ENCODE measurements at places on chromosomes 12 and 14.
A peak's percentile ranks its signal among the peaks of the same experiment; 100 is the strongest.

DNA sequence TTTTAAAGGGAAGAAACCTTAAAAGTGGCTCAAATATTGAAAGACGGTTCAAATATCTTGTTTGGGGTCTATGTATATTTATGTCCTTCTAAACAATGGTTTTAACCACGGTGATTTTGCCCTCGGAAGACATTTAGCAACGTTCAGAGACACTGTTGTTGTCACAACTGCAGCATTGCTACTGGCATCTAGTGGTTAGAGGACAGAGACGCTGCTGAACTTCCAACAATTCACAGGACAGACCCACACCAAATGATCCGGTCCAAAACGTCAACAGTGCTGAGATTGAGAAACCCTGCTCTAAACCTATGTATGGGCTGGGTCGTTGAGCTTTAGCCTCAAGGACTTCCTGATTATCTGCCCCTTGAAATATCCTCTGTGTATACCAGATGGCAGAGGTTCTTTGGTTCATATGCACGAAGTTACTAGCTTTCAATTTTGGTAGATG is 1.7 kb downstream of the ANGEL1 start:
- no peak for DNase-seq

- DNase-seq: no peak
Observed at GRCh38 chr14:99075061-99075460, 196.9 kb downstream of the BCL11B start.

DNA sequence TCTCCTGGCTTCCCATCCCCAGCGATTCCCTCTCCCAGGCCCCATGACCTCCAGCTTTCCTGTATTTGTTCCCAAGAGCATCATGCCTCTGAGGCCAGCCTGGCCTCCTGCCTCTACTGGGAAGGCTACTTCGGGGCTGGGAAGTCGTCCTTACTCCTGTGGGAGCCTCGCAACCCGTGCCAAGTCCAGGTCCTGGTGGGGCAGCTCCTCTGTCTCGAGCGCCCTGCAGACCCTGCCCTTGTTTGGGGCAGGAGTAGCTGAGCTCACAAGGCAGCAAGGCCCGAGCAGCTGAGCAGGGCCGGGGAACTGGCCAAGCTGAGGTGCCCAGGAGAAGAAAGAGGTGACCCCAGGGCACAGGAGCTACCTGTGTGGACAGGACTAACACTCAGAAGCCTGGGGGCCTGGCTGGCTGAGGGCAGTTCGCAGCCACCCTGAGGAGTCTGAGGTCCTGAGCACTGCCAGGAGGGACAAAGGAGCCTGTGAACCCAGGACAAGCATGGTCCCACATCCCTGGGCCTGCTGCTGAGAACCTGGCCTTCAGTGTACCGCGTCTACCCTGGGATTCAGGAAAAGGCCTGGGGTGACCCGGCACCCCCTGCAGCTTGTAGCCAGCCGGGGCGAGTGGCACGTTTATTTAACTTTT is 14.3 kb downstream of the C12orf43 start:
- DNase-seq: no peak

DNA sequence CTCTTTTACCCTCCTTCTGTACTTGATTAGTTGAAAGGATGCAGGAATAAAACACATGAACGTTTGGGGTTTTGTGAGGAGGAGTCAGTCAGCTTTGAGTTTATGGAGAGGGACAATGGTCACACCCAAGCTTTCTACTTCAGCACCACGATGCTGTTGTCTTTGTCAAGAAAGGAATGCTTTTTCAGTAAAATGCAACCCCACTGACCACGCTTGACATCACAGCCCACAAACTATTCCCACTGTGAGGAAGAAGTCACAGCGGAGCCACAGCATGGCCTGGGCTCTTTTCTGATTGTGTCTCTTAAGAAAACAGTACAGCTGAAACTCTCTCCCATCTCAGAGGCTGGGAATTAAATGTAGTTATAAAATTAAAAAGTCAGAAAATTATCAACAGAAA is 135.2 kb downstream of the APAF1 start:
- no peak for DNase-seq

- no peak for DNase-seq
Observed at GRCh38 chr14:98444077-98444476, 827.9 kb downstream of the BCL11B start.

- no peak for DNase-seq
Observed at GRCh38 chr14:93954900-93955849, 21.2 kb downstream of the ASB2 start.

DNA sequence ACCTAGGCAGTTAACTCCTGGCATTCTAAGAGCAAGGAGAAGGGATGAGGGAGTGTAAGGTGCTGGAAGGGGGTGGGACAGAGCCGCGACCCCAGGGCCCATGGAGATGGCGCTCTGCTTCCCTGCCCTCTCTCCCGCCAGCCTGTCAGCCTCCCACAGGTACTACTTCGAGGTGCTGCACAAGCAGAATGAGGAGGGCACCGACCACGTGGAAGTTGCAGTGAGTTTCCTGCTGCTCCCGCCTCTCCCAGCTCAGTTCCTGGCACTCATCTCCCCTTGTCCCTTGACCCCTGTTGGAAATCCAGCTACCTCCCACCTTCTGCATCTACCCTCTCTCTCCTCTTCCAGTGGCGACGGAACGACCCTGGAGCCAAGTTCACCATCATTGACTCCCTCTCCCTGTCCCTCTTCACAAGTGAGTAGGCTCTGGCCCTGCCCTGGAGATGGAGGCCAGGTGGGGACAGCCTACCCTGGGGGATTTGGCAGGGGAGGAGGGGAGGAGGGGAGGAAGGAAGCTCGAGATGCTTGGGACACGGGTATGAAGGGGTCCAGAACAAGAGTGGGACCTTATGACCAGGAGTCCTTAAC is 88.2 kb downstream of the B4GALNT3 start:
- no peak for DNase-seq

DNA sequence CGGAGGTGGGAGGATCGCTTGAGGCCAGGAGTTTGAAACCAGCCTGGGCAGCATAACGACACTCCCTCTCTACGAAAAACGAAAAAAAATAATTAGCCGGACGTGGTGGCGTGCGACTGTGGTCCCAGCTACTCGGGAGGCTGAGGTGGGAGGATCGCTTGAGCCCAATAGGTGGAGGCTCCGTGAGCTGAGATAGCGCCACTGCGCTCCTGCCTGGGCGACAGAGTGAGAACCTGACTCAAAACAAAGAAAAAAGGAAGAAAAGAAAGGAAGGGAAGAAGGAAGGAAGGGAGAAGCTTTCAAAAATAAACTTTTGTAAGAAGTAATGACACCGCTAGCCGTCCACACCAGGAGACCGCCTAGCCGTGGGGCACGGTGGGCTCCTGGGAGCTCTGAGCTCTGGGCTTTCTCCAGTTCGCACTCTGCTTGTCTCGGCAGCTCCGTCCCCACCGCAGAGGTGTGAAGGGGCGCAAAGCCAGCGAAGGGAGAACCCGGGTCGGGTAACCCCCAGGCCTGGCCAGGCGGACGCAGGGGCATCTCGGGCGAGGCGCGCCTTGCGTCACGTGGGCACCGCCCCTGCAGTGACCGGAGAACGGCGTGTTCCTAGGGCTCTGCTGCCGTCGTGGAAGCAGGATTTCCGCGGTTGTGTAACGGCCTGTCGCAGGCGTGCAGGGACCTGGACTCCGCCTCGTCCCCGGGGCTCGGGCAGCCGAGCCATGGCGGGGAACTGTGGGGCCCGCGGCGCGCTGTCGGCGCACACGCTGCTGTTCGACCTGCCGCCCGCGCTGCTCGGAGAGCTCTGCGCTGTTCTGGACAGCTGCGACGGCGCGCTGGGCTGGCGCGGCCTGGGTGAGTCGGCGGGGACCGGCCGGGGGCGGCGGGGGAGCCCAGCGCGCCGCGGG is at the start of gene IRAK3:
TSS of gene IRAK3 (plus strand) at position 631 of the 902 bp plus-strand sequence. CDS start at position 717, 86 bp downstream.
- peak; percentile 32 for DNase-seq

GRCh38 chr12:43882578-43883178 is 46.8 kb downstream of the TMEM117 start:
- DNase-seq: peak; percentile 64

DNA sequence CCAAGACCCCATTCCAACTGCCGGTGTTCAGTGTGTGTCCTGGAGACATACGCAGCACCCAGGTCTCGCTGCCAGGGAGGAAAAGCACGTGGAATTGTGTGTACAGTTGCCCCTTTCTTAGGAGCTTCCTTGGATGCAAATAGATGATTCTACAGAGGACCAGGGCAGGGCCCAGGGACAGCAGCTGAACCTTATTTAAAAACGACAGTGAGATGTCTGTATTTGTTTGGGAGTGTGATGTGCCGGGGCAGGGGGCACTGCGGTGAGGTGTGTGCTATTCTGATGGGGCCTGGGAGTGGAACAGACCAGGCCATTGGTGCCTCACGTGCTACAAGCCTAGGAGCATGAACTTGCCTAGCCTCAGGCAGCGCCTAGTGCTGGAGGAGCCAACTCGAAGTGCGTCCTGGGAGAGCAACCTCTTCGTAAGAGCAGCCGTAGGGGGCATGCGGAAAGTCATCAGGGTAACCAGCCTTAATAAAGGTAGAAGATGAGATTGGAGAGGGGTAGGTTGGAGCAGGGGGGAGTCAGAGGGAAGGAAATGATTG is 98.3 kb upstream of the ESRRB start:
- DNase-seq: no peak

DNA sequence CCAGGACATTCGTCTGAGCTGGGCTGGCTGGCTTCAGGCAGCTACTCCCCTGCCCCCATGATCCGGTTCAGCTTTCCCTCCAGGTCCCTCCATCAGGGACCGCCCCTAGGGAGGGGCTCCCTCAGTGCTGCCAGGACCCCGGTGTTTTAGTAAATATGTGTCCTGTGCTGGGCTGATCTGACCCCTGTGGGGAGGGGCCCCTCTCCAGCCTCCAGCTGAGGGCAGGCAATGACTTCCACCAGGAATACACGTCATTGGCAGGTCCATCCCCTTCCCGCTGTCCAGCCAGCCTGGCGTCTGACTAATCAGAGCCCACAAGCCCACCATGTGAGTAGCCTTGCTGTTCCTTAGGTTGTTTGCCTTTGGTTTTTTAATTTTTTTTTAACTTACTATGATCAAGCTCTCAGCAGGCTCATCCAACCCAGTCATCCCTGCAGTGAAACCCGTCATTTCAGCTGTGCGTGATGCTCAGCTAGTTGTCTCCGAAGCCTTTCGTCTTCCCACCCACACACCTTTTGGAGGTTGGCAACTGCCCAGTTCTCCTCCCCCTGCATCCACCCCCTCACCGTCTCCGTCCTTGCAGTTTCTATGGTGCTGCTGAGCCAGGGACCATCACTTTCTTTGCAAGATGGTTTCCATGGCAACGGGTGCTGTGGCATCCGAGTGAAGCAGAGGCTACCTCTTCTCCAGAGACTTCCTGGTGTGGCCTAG is 16.0 kb upstream of the SERPINA4 start:
- DNase-seq: no peak

DNA sequence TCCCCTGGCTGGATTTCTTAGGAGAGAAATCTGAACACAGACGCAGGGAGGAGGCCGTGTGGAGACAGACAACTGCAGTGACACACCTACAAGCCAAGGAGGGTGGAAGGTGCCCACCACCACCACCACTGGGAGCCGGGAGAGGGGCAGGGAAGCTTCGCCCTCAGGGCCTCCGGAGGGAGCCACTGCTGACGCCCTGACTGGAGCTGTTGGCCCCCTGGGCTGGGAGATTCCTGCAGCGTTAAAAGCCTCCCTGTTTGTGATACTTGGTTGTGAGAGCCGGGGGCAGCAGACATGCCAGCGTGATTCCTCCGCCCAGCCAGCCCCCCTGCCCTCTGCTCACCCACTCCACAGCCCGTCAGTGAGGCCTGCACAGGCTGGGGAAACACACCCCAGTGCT is 72.0 kb downstream of the CHGA start:
- DNase-seq: no peak

- DNase-seq: no peak
Observed at GRCh38 chr12:48015954-48016353, 11.7 kb upstream of the COL2A1 start.

- DNase-seq: no peak
Observed at GRCh38 chr14:68208218-68208617, 388.6 kb downstream of the RAD51B start.

GRCh38 chr14:102655137-102655536 is 62.7 kb downstream of the RCOR1 start:
- DNase-seq: no peak

GRCh38 chr12:27814851-27815591 is 35.0 kb upstream of the MANSC4 start:
- DNase-seq: no peak

DNA sequence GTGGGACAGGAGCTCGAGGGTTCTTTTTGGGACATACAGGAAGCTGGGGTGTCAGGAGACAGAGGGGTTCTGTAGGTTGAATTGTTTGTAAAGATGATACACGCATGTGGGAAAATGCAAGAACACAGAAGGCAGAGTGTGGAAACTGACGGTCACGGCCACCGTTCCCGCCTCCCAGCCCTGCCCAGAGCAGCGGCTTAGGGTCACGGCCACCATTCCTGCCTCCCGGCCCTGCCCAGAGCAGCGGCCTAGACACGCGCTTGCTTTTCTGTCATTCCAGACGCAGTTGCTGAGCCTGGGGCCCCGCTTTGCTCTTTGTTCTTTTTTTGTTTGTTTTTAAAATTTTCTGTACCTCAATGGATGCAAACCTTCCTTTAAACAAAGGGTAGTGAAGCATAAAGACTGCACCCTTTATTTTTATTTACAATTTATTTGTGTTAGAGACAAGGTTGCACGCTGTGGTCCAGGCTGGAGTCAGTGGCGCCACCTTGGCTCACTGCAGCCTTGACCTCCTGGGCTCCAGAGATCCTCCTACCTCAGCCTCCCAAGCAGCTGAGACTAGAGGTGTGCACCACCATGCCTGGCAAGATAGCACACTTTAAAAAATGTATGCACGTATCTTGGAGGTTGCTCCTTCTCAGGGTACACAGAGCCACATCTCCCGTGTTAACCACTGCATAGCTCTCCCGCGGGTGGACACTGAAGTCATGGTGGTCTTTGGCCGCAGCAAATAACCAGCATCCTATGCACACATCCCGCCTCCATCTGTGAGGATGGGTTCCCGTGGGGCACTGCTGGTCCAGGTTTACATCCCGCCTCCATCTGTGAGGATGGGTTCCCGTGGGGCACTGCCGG is 142.3 kb downstream of the ADGRD1 start:
- DNase-seq: no peak

- DNase-seq: no peak
Observed at GRCh38 chr12:47981496-47982260, 18.3 kb downstream of the TMEM106C start.

DNA sequence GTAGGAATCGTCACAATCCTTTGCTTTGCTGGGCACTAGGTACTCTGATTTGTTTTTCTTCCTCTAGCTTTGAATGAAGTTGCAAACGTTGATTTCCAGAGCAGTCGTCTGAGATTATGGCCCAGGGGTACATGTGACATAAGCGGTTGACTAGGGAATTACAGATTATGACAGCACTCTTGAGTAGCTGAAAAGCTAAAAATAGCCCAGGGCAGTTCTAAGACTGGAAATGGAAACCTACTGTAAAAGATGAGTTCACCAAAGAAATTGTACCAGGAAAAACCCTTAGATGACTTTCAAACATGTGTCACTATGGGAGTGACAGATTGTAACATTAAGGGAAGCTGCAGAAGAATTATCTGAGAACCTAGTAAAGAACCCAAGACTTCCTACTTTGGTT is 108.5 kb downstream of the ANO6 start:
- DNase-seq: no peak
